Activated CD8-positive, alpha-beta memory T cell treated with anti-CD3 and anti-CD28 coated beads for 4 hours (primary cell): ENCODE measurements at places on chromosomes 5 and 9.

DNA sequence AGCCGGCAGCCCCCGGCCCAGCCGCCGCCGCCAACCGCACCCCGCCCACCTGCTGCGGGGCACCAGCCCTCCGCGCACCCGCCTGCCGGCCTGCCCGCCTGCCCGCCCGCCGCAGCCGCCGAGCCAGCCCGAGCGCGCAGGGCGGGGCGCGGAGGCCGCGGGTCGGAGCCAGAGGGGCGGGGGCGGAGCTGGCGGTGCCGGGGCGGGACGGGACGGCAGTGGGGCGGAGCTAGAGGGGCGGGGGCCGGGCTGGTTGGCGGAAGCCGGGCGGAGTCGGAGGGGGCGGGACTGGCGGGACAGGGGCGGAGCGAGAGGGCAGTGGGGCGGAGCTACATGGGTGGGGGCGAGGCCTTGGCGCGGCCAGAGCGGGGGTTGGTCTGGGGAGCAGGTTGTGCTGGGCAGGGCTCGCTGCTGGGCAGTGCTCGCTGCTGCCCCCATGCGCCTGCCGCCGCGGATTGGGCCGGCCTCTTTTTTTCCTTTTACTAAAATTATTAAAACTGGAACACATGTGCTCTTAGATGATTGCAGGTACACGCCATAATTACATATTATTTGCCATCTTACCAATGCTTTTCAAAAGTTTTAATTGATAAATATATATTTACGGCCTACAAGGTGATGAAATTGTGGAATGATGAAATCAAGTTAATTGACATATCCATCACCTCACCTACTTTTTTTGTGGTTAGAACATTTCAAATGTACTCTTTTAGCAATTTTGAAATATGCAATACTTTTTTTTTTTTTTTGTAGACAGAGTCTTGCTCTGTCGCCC lies at the start of gene SH3GLB2:
Gene SH3GLB2, minus strand, starts transcription at position 140 of the 775 bp plus-strand sequence. CDS start 177 bp downstream, outside the sequence.
- peak; percentile 88 for DNase-seq

- no peak for DNase-seq
Observed at GRCh38 chr9:133954862-133955529, 37.1 kb downstream of the VAV2 start.

DNA sequence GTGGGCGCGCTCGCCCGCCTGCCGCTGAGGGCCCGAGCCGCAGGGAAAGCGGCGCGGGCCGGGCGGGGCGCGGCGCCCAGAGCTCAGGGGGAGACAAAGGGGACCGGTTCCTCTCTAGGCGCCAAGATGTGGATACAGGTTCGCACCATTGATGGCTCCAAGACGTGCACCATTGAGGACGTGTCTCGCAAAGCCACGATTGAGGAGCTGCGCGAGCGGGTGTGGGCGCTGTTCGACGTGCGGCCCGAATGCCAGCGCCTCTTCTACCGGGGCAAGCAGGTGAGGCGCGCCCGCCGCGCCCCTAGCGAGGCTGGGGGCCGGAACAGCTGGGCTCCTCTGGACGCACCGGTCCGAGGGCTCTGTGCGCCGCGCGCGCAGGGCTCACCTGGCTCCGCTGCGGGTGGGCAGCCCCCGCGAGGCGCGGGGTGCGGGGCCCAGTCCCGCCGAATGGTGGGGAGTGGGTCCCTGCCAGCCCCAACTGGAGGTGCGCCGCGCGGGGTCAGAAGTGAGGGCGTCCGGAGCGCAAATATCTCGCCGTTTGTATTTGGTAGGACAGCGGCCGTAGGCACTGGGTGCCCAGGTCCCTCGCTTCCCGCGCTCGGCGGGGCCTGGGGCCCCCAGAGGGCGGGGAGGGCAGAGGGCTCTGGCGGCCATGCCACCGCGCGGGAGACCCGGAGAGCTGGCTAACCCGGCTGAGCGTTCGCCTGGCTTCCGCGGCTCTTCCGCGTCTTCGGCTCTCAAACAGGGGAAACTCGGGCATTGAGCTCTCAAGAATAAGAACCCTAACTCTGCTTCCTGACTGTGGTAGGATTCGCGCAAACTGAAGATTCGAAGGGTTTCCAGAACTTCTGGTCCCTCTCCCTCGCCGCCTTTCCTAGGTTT lies 607 bp downstream of the UHRF2 start:
- no peak for DNase-seq

- no peak for DNase-seq
Observed at GRCh38 chr9:119967867-119968535, 598.8 kb upstream of the BRINP1 start.

GRCh38 chr5:124718380-124718789 lies 28.1 kb downstream of the ZNF608 start:
- DNase-seq, result no peak

- no peak for DNase-seq
Observed at GRCh38 chr5:133730866-133731265, 118.5 kb upstream of the FSTL4 start.

DNA sequence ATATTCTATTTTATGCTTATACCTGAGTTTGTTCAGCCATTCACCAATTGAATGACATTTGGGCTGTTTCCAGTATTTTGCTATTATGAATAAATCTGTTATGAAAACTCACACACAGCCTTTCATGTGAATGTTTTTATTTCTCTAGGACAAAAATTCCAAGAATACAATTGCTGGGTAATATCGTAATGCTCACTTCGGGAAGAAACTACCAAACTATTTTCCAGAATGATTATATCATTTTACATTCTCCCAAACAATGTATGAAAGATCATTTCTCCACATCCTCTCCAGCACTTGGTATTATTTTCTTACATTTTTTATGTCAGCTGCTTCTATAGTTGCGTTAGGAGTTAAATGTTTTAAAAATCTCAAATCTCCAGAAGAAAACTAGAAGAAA lies 58.3 kb upstream of the LHFPL2 start:
- no peak for DNase-seq
